SJCRH30 (cell line): ENCODE measurements at places on chromosomes 4 and X. TPM values are rescaled to one million over a fixed set of nuclear protein-coding genes. Genes with fewer than 3 reads are reported as not detected.
A peak's percentile ranks its signal among the peaks of the same experiment; 100 is the strongest.

Gene USP9X
- total RNA-seq = 62.7 and 72.9 TPM in 2 replicates

DNA sequence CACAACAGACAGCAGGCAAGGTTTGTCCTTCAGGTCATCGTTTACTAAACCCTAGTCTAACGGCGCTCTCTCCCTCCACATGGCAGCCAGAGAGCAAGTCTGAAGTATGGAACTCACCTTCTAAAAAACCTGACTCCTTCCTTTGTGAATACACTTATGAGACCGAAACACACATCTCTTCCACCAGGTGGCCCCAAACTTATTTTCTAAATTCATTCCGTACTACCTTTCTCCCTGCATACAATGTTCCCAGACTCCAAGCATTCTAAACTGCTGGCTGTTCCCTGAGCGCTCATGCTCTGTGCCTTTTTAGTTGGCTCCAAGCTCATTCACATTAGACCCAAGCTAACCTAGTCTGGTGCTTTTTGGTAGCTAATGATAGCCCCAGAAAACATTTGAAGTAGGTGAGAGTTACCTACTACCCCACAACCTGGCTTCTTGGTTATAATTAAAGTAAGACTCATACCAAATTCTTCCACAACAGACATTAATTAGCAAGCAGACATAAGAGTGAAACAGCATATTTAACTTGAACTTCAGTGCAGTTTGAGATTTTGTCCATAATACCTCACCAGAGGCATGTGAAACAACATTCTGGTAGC is 67.6 kb upstream of the DCLK2 start:
- peak; percentile 22 for DNase-seq

Gene ITM2A
- not detected in 2 replicates for total RNA-seq

Gene FHDC1
- 1.9 and 2.0 TPM in 2 replicates for total RNA-seq

DNA sequence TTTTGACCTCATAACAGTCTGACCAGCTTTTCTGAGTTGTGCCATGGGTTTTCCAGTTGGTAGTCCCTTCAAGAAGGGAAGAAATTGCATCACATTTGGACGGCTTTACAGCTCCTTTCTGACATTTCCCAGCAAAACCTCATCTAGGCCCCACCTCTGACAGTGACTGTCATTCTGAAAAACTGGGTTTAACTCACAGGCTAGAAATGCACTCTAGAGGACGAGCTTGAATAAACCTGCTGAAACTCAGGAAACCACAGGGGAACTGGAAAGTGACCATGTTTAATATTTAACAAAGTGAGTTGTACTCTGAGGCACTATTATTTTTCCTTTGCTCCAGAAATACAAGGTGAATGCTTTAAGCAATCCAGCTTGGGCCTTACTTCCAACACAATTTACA is 434.3 kb upstream of the RASGEF1B start:
- no peak for DNase-seq

DNA sequence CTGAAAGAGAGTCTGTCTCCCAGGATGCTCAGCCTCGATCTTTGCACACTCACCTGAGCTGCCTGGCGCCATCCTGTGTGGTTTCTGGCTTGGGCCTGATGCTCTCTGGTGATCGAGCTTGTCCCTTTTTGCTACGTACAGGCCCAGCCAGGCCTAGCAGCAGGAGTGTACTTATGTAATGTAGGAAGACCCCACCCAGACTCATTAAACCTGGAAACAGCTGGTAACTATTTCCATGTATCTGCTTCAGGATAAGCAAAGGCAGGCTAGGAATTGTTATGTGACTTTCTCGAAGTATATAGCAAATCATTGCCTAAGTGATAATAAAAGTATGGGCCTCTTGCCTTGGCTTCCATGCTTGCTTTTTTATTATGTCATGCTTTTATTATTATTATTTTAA is 18.6 kb upstream of the ARSJ start:
- no peak for DNase-seq

DNA sequence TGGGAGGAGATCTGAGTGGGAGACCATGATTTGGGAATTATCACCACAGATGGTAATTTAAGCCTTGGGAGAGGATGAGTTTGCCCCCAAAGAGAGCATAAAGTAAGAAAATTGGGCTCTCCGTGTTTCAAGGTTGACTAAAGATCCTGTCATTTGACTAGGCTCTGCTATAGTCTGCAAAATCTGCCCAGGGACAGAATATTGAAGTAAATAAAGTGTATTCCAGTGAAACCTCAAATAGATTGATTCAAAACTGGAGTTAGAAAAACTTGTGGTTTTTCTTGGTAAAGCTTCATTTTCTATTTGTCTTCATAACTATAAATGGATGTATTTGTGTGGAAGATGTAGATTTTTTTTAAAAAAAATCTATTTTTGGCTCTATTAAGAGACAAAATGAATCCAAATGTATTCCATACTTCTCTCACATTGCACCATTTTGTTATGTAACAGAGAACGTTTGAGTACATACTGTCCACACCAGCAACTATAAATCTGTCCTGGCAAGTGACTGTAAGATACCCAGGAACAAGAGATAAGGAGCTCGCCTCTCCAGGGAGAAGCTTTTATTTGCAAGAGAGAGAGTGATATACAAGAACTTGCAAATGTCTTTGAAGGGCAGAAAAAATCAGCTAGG is 170.2 kb downstream of the CBR4 start:
- DNase-seq = no peak

- no peak for DNase-seq
Measured at GRCh38 chr4:114458728-114459127, 139.9 kb upstream of the UGT8 start.

DNA sequence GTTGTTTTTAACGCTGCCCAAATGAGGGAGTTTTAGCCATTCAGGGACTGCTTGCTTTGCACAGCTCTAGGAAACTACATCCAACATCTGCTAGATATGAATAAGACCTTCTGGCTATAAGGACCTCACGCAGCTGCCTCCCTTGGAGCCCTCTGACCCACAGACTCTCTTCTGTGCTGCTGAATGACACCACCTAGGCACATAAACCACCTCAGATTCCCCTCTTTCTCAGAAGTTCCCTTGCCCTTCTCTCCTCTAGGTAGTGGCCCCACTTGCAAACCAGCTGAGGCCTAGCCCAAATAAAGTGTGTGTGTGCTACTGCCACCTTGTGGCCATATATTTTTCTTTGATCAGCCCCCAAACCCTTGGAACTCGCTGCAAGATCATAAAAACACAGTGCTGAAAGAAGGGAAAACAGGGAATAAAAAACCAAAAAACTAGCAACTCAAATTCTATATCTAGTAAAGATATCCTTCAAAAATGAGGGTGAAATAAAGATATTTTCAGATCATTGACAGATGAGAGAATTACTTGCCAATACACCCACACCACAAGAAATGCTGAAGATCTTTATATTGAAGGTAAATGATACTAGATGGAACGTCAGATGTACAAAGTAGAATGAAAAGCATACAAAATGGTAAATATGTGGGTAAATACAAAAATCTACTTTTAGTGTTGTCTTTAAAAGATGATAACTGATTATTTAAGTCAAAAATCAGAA is 265.9 kb downstream of the ADAMTS3 start:
- DNase-seq = peak; percentile 78

Gene RTL9
- 1.9 and 2.0 TPM in 2 replicates for total RNA-seq

Gene USP27X
- 2.5 and 2.9 TPM in 2 replicates for total RNA-seq

DNA sequence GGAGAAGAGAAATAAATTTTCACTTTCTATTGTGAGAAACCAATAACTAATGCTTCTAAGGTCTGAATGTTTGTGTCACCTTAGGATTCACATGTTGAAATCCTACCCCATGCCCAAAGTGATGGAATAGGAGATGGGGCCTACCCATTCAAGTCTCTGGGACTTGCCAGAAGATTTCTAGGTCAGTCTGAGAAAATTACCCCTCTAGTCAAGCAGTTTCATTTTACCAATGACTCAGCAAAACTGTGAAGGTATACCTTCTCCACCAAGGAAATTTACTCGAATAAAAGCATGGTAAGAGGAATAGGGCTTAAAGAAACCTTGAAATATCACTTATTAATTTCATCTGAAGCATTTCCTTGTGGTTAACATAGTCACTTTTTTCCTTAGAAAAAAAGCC is 23.5 kb upstream of the PAPSS1 start:
- DNase-seq = no peak

Gene FAAH2
- total RNA-seq = 6.2 and 9.4 TPM in 2 replicates

DNA sequence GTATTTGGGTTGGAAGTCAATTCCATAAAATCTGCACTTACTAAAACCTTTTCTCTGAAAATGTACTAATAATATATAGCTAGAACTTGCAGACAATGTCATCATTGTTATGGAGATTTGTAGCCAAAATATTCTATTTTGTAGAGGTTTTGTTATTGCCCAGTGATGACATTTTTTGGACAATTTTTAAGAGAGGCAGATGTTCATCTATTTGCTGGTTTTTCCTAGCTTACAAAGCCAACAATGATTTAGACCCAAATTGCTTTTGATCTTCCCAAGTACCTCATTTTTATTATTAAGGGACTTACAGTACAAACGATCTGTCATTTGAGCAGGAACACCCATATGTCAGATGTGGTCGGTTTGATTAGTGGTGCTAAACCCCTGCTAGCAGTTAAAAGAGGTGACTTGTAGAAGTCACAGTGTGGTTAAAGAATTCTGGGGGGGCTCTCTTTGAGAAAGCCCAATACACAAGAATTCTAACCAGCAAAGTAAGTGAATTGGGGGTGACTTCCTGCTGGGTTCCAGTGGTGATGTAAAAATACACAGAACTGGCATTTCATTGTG is 136.2 kb downstream of the KIT start:
- DNase-seq = no peak

GRCh38 chr4:3702561-3703221 is 63.5 kb upstream of the ADRA2C start:
- no peak for DNase-seq

- DNase-seq = no peak
Measured at GRCh38 chrX:19824603-19825002, 62.8 kb downstream of the SH3KBP1 start.

GRCh38 chr4:150578745-150579501 is 3.0 kb upstream of the MAB21L2 start:
- DNase-seq = no peak

- DNase-seq = no peak
Measured at GRCh38 chr4:126993351-126993750, 639.4 kb upstream of the INTU start.

GRCh38 chr4:28241021-28241420 is 1380.4 kb downstream of the STIM2 start:
- no peak for DNase-seq

DNA sequence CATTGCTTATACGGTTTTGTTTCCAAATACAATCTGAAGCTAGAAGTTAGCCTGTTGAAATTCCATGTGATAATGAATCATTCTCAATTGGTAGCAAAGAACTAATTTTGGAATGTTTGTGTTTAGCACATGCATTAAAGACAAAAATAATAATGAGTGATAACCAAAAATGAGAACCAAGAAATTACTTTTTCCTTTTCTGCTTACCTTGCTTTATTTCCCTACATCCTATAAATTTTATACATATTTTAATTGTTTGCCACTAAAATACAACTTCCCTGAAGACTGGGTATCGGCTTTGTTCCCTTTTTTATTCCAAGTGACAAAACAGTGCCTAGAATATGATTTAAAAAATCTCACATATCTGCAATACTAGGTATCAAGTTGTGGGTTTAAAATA is 203.8 kb upstream of the TACR3 start:
- no peak for DNase-seq

GRCh38 chr4:102388611-102389010 is 43.3 kb upstream of the SLC39A8 start:
- DNase-seq = no peak

- DNase-seq = peak; percentile 22
Measured at GRCh38 chr4:140426610-140427105, 790 bp downstream of the CLGN start.

Gene MAGED2
- 153 and 168 TPM in 2 replicates for total RNA-seq

Gene ABCB7
- 44.2 and 52.3 TPM in 2 replicates for total RNA-seq

DNA sequence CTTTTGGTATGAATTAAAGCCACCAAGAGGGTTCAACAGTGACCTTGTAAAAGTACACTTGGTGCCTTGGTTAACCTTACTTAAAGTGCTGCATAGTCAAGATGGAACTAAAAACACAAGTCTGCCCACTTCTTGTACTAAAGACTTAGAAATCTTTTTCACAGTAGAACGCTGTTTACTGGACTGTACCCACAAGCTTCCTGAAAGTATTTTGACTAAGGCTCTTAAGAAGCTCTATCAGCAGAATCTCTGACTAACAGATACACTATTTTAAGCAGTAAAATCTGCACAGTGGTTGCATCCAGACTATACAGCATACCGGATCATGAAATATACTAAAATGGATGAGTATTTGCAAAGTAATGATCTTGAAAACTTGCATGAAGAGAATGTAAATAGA is 7.2 kb downstream of the RAB28 start:
- no peak for DNase-seq

Gene KLHL2
- 12.5 and 17.2 TPM in 2 replicates for total RNA-seq

- peak; percentile 57 for DNase-seq
Measured at GRCh38 chr4:37793562-37793961, 32.9 kb upstream of the PGM2 start.

Gene GUCY1A1
- total RNA-seq = 0.08 TPM in 1 of 2 replicates, not detected in the other

DNA sequence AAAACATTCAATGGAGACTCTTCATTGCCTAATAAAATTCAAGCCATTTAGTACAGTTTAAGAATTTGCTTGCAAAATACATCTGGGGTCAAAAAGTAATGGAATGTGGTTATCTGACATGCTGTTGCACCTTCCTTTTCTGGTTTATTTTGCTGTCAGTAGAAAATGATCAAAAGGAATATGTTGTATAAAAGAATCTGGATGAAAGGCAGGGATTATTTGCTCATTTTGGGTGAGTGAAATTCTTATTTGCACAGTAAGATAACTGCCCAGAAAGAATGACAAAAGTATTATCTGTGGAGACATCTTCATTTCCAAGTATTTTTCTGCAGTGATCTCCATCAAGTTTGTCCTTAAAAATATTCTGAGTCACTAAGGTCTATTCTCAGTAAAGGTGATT is 30.4 kb downstream of the BOD1L1 start:
- DNase-seq = no peak
